GM12864 (cell line): ENCODE measurements at places on chromosomes 3 and 15.
A peak's percentile ranks its signal among the peaks of the same experiment; 100 is the strongest.

GRCh38 chr3:172107403-172107802 lies 68.0 kb downstream of the FNDC3B start:
- peak; percentile 94 for DNase-seq

DNA sequence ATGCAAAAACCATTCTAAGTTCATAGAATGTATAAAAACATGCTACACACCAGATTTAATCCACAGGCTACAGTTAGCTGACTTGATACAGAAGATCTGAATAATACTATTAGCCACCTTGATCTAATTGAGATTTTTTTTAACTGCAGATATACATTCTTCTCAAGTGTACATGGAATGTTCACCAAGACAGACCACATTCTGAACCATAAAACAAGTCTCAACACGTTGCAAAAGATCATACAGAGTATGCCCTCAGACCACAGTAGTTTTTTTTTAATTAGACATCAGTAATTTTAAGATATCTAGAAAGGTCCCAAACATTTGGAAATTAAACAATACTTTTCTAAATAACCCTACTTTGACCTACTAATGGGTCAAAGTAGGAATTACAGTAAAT lies 83.3 kb downstream of the FGF7 start:
- no peak for DNase-seq

DNA sequence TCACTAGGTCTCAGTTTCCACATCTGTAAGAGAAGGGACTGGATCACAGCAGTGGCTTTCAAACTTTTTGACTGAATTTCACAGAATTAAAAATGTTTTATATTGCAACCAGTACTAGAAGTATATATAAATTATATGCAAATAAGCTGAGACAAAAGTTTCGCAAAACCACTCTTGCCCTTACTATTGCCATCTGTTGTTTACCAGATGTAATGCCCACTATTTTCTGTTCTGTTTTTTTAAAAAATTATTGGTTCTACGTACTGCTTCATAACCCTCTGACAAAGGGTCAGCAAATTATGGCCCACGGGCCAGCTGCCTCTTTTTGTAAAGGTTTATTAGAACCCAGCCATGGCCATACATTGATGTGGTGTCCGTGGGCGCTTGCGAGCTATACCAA lies 44.8 kb downstream of the PDIA5 start:
- no peak for DNase-seq

DNA sequence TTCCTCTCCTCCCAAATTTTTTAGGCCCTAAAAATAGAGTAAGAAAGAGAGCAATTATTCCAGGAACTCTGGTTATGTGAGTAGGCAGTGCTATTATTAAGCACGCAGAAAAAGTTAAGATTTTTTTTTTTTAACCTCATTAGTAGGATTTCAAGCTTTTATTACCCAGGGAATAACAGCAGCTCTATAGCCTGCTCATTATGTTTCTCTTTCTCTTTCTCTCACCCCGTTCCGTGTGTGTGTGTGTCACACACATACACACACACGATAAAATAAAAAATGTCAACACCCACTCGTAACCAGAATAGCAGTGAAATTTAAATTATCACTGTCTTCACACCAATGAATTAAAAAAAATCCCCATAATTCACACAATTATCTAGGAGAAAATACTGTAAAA lies 30.3 kb downstream of the GADL1 start:
- DNase-seq, result no peak

- DNase-seq, result no peak
Observed at GRCh38 chr15:48233246-48233645, 27.1 kb downstream of the SLC12A1 start.

DNA sequence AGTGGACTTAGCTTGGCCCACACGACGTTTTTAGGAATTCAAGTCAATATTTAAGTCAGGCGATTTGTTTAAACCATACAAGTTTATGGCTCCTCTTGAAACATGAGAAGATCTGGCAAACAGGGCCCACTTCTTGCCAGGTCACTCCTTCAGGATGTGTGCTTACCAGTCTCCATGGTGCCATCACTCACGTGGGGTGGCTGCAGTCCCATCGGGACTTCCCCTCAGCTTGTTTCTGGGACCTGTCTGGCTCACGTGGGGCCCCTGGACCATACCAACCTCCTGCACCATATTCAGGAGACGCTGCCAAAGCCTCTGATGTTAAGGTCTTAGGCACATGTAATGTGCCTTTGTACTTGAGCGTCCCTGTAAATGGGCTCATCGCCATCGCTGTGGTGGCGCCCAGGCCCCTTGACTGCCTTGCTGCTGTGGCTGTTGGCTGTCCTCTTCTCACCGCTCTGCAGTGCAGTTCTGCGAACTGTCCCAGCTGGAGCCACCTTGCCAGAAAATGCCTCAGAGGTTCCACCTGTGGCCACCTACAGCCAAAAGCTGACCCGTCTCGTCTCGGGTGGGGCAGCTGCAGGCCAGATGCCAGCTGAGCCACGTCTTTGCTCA lies 8.9 kb downstream of the MCM2 start:
- no peak for DNase-seq

- no peak for DNase-seq
Observed at GRCh38 chr3:151923901-151924300, 50.5 kb downstream of the SUCNR1 start.

DNA sequence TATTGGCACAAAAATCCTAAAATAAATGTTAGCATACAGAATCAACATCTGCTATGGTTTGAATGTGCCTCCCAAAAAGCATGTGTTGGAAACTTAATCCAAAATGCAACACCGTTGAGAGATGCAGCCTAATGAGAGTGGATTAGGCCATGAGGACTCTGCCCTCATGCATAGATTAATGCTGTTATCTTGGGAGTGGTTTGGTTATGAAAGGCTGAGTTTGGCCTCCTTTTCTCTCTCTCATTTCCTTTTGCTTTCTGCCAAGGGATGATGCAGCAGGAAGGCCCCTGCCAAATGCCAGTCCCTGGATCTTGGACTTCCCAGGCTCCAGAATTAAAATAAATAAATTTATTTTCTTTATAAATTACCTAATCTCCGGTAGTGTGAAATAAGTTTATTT lies 49.4 kb downstream of the SYNM start:
- no peak for DNase-seq

DNA sequence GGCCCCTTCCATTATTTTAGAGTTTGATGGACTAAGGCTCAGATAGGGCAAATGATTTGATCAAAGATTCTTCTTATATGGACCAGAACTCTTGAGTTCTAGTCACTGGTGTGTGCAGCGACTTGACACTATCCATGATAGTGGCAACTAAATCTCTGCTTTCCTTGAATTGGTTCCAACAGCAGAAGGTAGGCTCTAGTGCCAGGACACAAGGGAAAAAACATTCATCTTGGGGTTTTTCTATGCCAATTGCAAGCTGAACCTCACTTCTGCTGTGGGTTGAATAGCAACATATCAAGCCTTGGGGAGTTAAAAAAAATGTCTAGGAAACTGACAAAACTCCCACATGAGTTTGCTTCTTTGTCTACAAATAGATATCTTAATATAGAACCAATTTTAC lies 35.1 kb downstream of the CTXND1 start:
- no peak for DNase-seq
